ENCODE measurements at places on chromosomes 12 and 14.

- DNase-seq = no peak
Measured at GRCh38 chr12:2345902-2346301, 293.1 kb downstream of the CACNA1C start.

- no peak for DNase-seq
Measured at GRCh38 chr12:43942379-43942778, 106.5 kb downstream of the TMEM117 start.

GRCh38 chr14:69226178-69226577 lies 33.8 kb upstream of the GALNT16 start:
- no peak for DNase-seq

DNA sequence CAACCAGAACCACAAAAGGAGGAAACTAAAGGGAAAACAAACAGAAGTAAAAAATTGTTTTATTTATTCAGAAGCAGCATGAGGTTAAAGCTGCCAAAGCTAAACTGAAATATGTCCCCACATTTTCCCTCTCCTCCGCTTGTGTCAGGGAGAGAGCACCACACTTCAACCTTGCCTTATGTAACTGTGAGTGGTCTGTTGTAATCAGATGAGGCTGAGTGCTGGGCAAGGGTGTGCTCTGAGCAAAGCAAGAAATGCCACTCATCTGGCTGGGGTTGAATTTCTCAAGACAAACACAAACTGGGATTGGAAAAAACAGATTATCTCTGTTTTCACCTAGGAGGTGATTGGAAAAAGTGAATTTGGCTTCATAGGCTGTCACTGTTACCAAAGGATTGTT lies 12.2 kb downstream of the CAPZA3 start:
- DNase-seq = no peak

DNA sequence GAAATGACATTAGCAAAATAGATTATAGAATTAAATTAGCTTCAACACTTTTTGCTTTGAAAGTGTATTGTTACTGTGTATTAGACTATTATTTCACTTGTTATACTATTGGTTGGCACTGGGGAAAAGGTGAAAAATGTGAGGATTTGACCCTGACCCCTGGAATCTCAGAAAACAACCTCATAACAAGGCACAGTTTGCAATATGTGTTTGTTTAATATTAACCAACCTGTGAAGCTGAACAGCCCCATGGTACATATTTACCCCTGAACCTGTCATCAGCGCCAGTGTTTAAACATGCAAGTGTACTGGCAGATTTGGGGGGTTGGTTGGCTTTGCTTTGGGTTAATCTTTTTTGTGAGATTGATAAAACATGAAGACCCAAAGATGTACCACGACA lies 11.7 kb downstream of the SLC38A4 start:
- no peak for DNase-seq
